Fibroblast of skin of right quadriceps (primary cell): ENCODE measurements at places on chromosomes 1 and 21.

DNA sequence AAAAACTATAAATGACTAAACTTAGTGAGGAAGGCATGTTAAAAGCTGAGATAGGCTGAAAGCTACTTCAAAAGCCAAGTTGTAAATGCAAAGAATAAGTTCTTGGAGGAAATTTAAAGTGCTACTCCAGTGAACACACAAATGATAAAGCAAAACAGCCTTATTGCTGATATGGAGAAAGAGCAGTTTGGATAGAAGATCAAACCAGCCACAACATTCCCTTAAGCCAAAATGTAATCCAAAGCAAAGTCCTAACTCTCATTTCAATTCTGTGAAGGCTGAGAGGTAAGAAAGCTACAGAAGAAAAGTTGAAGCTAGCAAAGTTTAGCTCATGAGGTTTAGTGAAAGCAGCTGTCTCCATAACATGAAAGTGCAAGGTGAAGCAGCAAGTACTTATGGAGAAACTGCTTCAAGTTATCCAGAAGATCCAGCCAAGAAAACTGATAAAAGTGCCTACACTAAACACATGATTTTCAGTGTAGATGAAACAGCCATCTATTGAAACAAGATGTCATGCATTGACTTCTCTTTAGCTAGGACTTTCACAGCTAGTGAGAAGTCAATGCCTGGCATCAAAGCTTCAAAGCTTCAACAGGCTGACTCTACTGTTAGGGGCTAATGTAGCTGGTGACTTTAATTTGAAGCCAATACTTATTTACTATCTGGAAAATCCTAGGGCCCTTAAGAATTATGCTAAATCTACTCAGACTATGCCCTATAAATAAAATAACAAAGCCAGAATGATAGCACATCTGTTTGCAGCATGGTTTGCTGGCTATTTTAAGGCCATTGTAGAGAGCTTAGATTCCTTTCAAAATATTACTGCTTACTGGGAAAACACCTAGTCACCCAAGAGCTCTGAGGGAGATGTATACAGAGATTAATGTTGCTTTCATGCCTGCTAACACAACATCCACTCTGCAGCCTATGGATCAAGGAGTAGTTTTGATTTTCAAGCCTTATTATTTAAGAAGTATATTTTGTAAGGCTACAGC, 188.6 kb downstream of the EIF4G3 start:
- no peak for DNase-seq

DNA sequence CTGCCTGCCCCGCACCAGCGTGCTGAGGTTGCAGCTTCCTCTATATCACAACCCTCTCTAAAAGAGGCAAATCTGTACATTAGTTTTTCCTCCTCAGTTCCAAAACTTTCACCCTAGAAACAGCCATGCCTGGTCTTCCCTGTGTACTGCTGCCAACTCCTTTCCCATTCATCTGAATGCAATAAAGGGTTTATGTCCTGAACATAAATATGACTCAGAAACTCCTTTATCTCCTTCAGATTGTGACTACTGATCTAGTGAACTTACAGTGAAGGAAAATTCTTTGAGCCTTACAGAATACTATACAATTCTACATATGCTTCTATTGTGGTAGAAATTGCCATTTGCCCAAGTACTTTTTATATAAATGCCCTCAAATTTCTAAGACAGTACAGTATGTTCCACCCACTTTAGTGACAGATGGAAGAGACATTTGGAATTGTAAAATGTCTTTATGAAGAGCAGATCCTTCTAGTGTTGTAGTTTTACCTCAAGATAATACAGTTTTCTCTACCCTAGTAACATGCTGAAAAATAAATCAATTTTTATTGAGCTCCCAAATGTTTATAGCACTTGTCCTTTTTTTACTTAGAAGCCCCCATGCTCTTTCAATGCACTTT, 345.1 kb upstream of the SNX7 start:
- peak; percentile 86 for DNase-seq

DNA sequence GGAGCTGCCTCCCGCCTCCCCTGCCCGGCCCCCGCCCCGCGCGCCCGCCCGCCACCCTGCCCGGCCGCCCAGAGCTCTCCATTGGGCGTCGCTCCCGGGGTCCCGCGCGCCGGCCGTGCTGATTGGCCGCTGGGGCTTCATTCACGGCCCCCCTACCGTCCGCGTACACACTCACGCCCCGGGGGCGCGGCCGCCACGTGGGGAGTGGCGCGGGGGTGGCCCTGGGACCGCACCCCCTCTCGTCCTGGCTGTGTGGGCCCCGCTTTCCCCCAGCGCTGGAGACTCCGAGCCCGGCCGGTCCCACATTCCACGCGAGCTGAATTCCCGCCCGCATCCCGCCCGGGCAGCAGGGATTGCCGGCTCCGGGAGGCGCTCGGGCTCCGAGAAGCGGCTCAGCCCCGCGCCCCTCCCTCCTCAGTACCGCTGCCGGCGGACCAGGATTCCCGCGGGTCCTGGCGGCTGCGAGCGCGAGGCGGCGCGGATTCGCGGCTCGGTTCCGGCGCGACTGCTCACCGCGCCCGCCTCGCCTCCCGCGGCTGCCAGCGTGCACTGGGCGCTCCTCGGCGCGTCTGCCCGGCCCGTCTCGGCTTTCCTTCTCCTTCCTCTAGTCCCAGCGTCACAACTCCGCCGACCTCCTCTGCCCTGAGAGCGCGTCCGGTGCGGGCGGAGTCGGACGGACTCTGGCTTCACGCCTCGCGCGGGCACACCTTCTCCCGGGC, 450 bp upstream of the POU3F1 start:
- peak; percentile 83 for DNase-seq

- no peak for DNase-seq
These were observed 102.7 kb upstream of the SIM2 start for GRCh38 chr21:36596174-36596573.

DNA sequence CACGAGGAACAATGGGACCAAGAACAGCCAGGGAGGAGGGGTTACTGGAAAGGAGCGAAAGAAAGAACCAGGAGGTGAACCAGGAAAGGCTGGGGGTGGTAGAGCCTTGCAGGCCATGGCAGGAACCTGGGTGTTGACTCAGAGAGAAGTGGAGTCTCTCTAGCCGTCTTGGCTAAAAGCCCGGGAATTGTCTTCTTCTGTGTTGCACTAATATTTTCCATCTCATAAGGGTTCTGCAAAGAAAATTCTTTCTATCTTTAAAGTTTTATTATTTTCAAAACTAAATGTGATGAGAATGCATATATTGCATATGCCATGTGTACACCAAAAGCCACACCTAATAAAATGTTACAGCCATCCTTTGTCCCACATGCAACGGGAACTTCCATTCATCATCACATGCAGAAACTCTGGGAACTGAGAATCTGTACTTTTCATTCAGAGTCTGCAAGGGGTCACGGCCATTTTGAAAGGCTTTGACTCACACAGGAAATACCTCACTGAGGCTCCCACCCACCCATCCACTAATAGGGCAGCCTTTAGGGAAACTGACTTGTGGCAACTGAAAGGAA, 38.0 kb downstream of the ERG start:
- peak; percentile 83 for DNase-seq

GRCh38 chr1:29829448-29830344, 593.4 kb downstream of the PTPRU start:
- no peak for DNase-seq

GRCh38 chr1:168374566-168374965, 93.9 kb downstream of the TBX19 start:
- no peak for DNase-seq

DNA sequence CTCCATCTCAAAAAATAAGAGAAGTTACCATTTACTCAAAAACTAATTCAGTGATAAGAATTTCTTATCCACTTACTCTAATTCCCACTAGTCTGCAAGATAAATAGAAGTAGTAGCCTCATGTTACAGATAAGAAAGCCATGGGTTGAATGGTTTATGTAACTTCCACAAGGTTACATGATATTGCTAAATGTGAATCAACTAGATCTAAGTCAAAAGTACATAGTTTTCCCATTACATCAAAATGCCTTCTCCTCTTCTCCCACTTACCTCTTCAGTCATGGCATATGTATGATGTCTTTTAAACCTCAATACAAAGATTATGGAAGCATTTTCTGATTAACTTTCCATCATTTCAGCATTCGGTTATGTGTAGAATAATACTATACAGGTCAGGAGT, 108.5 kb downstream of the ASH1L start:
- peak; percentile 20 for DNase-seq

GRCh38 chr1:222168621-222169020, 379.3 kb downstream of the HHIPL2 start:
- DNase-seq = no peak

DNA sequence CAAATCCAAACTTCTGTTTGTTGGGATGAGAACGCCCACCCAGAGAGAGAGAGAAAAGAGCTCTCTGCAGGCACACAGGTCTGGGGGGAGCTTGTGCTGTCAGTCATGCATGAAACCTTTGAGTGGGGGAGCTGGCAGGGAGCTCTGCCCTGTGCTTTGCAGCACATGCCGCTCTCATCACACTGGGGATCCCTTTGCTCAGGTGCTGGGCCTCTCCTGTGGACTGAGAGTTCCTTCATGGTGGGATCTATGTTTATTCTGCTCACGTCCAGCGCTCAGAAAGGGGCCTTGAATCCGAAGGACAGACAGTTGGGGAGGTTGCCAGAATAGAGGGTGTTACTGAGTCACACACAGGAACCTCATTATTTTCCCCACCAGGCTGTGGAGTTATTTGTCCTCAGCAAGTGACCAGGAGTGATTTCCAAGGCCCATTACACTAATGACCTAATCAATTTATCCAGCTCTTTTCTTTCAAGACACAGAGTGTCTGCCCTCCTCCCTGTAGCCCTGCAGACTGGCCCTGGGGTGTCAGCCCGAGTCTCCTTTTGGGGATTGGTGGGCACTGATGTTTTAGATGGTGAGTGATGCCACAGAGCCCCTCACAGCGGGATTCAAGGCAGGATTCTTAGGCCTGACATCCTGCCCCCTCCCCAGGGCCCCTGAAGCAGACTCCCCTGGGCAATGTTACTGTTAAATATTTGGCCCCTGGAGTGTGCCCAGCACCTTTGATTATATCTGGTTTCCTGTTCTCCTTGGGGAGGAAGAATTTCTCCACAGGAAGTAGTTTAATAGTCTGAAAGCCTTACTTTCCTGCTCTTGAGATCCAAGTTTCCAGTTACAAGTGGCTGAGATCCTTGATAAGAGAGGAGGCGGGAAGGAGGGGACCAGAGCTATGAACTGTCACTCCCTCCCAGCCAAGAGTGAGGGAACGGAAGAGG, 22.3 kb downstream of the MYBPH start:
- no peak for DNase-seq

DNA sequence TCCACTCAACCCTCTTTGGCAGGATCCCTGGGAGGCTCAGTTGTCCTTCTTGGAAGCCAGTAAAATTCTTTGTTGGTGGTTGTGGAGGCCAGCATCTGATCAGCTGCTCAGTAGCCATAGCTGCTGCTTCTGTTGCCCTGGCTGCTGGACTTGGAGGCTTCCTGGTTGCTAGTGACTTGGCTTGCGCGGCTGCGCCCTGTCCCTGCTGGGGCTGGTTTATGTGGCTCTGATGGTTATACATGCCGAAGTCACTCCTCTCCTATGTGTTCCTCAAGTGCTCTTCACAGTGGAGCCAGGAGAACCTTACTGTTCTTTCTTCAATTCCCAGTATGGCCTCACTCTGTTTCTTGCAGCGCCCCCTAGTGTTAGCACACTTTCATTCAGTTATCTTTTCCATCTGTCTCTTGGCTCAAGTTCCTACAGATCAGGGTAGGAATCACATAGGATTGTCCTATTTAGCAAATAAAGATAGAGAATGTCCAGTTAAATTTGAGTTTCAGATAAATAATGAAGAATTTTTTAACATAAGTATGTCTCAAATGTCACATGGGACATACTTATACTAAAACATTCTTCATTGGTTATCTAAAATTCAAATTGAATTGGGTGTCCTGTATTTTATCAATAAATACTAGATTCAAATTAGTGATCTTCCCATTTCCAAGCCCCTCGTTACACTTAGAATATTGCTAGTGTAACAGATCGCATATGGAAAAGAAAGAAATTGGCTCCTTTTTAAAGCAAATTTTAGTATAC, 176.5 kb downstream of the TGFB2 start:
- DNase-seq = peak; percentile 44

- DNase-seq = peak; percentile 85
These were observed 23.3 kb upstream of the SRSF10 start for GRCh38 chr1:24003331-24003972.

GRCh38 chr1:173253046-173253445, 45.9 kb upstream of the TNFSF4 start:
- DNase-seq = peak; percentile 11

DNA sequence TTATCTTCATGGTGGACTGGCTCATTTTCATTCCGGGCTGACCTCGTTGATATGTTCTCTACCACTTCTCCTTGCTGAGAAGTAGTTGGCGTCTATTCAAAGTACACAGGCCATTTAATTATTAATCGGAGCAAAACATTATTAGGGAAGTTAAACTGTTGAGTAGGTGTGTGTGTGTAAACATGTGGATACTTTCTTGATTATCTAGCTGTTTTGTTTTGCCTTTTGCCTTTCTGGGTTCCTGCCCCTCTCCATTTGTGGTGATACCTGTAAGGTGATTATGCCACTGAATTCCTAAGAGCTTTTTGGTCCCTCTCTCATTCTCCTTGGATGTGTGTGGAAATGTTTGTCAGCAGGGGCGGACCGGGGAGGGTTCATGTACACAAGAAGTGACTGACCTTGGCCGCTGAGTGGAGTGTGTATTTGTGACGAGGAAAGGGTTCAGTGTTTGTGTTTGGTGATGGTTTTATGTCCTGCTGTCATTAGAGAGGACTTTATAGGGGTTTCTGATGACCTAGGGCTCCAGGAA, 56.6 kb upstream of the PPP2R5A start:
- DNase-seq = no peak

DNA sequence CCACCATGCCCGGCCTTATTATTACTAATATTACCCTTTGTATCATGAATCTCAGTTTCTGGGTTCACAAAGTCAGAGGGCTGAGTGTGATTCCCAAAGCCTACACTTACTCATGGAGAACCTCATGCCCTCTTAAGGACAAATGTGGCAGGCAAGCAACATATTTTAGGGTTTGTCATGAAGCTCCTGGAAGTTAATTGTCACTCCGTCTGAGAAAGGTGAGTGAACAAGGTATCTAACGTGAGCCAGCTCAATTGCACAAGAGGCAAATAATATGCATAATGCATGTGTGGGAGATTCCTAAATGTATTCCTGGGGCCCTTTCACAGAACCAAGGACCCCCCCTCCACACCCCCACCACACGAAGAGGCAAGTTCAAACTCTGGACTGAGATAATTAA, 10.1 kb upstream of the TIAM1 start:
- no peak for DNase-seq

GRCh38 chr1:166197141-166197540, 30.3 kb upstream of the FAM78B start:
- DNase-seq = no peak

DNA sequence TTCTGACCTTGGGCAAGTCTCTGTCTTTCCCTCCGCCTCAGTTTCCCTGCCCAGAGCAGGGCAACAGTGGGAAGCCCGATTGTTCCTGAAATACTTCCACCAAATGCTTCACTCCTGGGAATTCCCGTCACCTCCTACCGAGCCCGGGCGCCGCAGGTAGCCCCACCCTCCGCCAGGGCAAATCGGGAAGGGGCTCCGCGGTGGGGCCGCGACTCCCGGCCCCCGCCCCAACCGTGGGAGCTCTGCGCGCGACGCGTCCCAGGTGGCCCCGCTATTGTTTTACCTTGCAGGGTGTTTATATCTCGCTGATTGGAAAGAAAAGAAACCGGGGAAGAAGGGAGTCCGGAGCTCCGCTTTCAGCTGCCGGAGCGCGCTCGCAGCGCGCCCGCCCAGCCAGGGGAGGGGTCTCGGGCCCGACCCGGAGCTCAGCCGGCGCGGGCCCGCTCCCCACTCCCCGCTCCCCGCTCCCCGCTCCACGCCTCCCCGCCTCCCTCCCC, 407 bp downstream of the IGSF3 start:
- DNase-seq = no peak
